ENCODE measurements at places on chromosomes 6 and 20.

- no peak for DNase-seq
Observed at GRCh38 chr6:46491201-46491627, at the start of gene RCAN2. Gene RCAN2 (minus strand): TSS chr6:46491449.

DNA sequence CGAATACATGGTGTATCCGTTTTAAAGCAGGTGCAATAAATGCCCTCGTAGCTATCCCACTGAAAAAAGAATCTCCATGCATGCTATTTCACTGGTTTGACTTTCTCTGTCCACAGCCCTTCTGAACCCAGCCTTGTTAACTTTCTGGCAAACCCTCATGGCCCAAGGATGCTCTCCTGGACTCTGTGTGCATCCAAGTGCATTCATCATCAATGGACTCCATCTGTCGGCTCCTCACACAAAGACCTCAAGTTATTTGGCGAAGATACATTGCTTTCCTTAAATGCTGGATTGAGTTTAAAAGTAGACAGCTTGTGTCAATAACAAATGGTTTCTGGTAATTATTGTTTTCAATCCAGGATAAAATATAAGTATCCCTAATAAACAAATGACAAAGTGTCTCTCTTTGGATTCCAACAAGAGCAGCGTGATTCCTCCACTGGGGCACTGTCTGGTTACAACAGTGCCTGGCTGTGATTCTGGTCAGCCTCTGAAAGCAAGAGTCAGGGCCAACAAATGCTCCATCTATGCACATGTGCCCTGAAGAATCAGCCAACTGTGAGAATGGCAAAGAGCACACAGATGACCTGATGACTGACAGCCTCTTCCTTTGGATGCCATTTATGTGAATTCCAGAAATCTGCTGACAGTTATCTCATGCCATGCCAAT, 55.7 kb downstream of the FYN start:
- DNase-seq = no peak

DNA sequence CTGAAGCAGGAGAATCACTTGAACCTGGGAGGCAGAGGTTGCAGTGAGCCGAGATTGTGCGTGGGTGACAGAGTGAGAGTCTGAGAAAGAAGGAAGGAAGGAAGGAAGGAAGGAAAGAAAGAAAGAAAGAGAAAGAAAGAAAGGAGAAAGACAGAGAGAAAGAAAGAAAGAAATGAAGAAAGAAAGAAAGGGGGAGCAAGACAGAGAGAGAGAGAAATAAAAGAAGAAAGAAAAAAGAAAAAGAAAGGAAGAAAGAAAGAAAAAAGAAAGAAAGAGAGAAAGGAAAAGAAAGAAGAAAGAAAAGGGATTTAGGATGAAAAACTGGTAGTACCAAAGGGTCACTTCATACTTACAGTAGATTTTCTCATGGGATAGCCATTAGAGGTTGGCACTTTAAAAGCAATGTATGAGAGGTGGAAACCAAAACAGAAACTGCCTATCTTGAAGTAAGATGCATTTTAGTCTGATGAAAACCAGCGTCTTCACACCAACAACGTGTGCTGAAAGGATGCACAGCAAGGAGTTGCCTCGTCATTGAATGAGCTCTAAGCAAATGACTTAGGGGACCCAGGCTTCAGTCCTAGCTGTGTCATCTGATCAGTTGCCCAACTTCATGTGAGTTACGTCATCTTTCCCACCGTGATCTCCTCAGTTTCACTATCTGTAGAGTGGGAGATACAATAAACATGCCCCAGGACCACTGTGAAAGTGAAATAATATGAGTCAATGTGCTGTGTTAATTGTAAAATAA, 133.9 kb upstream of the NEDD9 start:
- DNase-seq = no peak

- DNase-seq = no peak
Observed at GRCh38 chr20:38083338-38084048, 49.9 kb downstream of the RPRD1B start.

DNA sequence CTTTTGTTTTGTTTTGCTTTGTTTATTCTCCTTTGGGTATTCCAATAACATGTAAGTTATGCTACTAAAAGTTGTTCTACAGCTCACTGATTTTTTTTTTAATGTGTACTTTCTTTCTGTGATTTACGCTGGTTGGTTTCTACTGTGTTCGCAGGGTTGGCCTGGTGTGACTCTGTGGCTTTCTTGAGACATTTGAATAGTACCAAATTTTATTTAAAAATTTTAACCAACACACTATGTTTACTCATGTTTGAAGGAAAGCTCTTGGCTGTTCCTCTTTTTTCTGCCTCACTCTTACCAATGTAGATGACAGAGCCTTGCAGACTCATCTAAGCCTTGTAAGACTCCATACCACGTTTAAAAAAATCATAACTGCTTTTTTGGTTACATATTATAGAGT, 1784.9 kb upstream of the DEFB115 start:
- DNase-seq = no peak

- no peak for DNase-seq
Observed at GRCh38 chr6:111741177-111741952, 131.9 kb downstream of the FYN start.

DNA sequence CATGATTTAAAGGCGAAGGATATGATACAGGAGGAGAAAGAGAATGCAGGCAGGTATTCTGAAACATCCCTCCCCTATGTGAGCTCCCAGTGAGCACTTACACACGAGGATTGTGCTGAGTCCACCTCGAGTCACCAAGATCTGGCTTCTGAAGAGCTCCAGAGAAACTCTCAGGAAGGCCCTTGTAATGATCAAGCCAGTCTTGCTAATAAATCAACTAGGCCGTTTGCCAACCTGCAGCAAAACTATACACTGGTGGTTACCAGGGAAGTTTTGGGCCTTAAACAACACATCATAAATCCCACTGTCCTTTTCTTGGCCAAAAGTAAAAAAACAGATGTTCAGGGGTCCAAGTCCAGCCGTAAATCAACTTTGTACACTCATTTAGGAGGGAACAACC, 79.2 kb downstream of the STXBP5 start:
- DNase-seq = no peak

DNA sequence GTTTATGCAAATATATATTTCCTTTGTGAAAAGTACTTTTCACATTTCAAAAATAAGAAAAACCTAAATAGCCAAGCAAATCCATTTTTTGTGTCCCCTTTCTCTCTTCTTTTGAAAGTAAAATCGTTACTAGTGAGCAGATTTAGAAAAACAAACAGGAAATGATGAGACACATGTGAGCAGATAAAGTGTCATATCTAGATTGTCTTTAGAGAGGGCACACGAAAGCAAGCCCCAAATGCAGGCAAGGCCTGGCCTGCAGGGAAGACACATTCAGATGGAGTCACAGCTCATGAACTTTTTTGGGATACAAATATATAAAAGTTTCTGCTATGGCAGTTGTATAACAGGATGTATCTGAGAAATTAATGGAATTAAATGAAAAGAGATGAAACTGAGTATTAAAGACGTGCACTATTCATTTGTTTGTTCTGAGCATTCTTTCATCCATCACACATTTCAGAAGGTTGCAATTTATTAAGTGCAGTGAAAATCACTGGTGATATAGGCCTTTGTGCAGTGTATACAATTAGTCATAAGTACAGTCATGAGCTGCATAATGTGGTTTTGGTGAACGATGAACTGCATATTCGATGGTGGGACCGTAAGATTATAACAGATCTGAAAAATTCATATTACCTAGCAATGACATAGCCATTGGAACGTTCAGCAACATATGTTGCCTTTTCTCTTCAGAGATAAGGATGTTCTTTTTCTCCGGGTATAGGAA, 101.4 kb downstream of the PACRG start:
- no peak for DNase-seq

DNA sequence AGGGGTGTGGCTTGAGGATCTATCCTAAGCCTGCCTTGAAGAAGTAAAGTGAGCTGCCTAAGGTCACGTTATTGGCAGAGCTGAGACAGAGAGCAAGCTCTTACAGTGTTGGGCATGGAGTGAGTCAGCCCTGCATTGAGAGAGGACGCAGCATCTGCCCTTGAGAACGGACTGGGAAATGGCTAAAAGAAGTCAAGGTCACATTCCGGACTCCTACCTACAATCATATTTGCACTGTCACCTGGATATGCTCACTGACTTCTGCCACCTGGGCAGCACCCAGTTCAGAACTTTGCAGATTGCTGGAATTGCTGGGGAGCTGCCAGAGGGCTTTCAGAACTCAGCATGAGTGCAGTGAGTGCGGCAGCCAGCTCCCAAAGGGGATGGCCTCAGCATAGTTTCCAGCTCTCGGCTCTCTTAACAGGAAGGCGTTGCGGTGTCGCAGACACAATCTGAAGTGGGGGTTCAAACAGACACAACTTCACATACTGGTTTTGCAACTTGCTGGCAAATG, 199.3 kb upstream of the SGK1 start:
- no peak for DNase-seq

GRCh38 chr6:15194453-15194852, 51.4 kb upstream of the JARID2 start:
- no peak for DNase-seq

DNA sequence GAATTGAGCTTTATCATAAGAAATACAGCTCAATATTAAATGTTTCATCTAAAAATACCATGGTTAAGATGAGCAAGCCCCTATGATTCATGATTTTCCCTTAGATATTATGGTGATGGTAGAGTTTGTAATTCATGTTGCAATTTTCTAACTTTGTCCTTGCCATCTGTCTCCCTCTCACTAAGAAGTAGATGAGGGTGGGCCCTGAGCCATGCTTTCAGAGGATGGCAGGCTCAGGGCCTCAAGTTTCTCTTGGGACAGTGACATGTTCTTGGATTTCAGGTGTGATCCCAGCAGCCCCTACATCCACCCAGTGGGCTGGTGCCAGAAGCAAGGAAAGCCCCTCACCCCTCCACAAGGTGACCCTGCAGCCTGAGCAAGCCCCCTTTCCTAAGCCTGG, 25.6 kb downstream of the L3MBTL1 start:
- DNase-seq = no peak

- no peak for DNase-seq
Observed at GRCh38 chr6:6466967-6467761, 121.4 kb upstream of the LY86 start.

- no peak for DNase-seq
Observed at GRCh38 chr20:12924126-12924525, 84.6 kb upstream of the SPTLC3 start.

GRCh38 chr6:145954985-145955384, 9.2 kb downstream of the SHPRH start:
- no peak for DNase-seq

- no peak for DNase-seq
Observed at GRCh38 chr6:67331304-67331703, 1303.8 kb upstream of the ADGRB3 start.

DNA sequence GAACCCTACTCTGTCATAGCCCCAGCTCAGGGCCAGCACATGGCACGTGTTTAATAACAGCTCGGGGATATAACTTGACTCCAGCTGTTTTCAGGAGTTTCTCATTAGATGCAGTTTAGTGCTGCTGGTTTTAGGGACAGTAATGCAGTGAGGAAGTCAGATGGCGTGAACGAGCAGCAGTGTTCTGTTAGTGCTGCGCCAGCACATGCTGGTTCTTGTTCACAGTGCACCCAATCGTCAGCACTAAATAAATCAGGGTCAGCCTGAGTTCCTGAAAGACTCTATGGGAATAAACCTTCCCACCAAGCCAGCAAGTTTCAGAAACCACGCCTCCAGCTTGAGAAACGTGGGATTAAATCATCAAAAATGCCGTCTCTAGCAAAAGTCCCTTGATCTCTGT, 235.9 kb upstream of the SUPT3H start:
- DNase-seq = no peak

- no peak for DNase-seq
Observed at GRCh38 chr6:52964318-52964717, 30.8 kb downstream of the GSTA4 start.

GRCh38 chr20:15708984-15709598, 864.2 kb downstream of the KIF16B start:
- DNase-seq = no peak

GRCh38 chr6:35573495-35574110, 60.9 kb upstream of the TULP1 start:
- DNase-seq = no peak

DNA sequence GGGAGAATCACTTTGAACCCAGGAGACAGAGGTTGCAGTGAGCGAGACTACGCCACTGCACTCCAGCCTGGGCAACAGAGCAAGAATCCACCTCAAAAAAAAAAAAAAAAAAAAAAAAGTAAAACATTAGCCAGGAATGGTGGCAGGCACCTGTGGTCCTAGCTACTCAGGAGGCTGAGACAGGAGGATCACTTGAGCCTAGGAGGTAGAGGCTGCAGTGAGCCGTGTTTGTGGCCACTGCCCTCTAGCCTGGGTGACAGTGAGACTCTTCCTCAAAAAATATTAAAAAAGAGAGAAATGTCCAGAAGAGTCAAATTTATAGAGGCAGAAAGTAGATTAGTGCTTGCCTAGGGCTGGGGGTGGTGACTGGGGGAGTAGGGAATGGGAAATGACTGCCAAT, 6.8 kb upstream of the PIGU start:
- DNase-seq = no peak

DNA sequence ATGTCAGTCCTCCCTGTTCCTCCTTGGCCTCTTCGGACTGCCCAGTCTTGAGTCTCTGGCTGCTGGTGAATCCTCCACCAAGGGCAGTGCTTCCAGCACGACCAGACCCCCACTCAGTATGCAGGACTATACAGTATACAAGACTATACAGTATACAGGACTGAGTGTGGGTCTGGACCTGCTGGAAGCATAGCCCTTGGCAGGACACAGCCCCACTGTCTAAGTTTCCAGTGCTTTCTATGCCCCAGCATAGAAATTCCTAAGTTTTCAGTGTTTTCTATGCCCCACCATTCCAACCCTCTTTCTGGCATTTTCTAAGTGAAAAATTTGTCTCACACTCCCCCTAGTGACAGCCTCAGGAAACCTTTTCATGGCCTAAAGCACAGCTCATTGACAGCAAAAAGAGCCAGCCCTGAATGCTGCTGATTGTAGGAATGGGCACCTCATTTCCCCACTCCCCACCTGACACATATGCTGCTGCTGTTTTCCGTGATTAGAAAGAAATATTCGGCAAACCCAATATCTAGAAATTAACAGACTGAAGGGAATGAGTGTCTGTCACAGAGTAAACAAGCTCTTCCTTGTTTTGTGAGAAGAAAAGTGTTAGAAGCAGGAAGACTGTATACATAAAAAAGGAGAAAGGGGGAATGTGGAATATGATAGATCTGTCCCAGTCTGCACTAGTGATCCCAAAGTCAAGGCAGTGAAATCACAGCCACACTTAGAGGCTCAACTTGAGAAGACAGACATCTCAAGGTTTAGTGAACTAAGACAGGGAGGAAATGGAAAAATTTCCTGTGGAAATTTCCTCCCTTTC, 206.9 kb downstream of the IBTK start:
- DNase-seq = no peak
